Transverse colon (tissue), 4 donors: ENCODE measurements at places on chromosomes 5 and 9. TPM values are rescaled to one million over a fixed set of nuclear protein-coding genes. Genes with fewer than 3 reads are reported as not detected.

The SH3PXD2B gene
- total RNA-seq = 10.2 TPM

The C5orf58 gene
- total RNA-seq = not detected

The ERAP2 gene
- total RNA-seq = 39.1 TPM

The ACOT12 gene
- total RNA-seq = not detected

The DBH gene
- not detected for total RNA-seq

The INSL6 gene
- total RNA-seq = not detected

The PTGS1 gene
- 16.8 TPM for total RNA-seq

The MAMDC4 gene
- 14.9 TPM for total RNA-seq

The C9orf153 gene
- 0.48 TPM for total RNA-seq

The BASP1 gene
- 12.7 TPM for total RNA-seq

The RGS7BP gene
- 1.9 TPM for total RNA-seq

The PCDHB13 gene
- 1.8 TPM for total RNA-seq

The MSMP gene
- total RNA-seq = not detected

The CDX1 gene
- total RNA-seq = 368 TPM

The FCN1 gene
- total RNA-seq = 13.8 TPM

- DNase-seq = no peak
Observed at GRCh38 chr5:150521522-150521817, 13.5 kb downstream of the NDST1 start.

- DNase-seq = no peak
Observed at GRCh38 chr9:97742545-97742944, 45.4 kb upstream of the XPA start.

GRCh38 chr5:180222056-180222455 lies 13.0 kb upstream of the RASGEF1C start:
- DNase-seq = no peak

DNA sequence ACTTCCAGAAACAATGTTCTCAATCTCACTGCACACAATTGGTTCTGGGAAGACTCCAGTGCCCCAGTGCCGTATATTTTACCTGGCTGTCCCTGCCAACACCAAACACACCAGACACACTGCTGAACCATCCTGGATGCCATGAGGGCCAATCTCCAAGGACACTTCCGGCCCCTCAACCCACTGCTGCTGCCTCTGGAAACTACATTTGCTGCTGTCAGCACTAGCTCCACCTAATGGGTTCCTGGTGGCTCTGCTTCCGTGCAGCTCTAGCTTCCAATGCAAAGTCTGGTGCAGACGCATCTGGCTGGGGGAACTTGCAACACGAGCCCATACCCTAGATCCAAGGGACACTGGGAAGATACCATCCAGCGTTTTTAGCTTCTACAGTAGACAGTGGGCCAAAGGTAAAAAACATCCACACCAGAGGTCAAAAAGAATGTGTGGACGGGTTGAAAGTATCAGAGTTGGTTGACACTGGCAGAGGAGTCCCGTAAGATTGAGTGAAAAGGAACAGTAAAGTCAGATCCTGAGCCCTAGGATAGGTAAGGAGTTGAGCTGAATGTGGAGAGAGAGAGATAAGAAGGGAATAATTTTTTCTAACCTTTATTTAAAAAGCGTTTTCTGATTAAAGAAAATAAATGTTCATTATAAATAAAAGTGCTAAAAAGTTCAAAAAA lies 99.7 kb upstream of the KIF2A start:
- no peak for DNase-seq

DNA sequence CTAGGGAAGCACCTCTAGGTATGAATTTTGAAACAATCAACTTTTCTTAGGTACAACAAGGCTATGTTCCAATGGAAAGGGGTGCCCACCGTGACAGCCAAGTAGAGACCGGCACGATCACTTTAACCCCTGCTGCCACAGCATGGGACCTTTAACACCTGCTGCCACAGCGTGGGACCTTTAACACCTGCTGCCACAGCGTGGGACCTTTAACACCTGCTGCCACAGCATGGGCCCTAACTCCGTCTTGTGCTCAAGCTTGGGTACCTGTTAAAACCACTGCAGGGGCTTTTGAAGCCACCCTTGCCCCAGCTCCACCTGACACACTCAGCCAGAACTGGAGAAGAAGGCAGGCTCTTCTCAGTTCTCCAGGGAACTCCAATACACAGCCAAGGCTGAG lies 18.2 kb upstream of the MXD3 start:
- no peak for DNase-seq

GRCh38 chr9:120477534-120478001 lies 102.4 kb downstream of the CDK5RAP2 start:
- DNase-seq = peak; percentile 53

DNA sequence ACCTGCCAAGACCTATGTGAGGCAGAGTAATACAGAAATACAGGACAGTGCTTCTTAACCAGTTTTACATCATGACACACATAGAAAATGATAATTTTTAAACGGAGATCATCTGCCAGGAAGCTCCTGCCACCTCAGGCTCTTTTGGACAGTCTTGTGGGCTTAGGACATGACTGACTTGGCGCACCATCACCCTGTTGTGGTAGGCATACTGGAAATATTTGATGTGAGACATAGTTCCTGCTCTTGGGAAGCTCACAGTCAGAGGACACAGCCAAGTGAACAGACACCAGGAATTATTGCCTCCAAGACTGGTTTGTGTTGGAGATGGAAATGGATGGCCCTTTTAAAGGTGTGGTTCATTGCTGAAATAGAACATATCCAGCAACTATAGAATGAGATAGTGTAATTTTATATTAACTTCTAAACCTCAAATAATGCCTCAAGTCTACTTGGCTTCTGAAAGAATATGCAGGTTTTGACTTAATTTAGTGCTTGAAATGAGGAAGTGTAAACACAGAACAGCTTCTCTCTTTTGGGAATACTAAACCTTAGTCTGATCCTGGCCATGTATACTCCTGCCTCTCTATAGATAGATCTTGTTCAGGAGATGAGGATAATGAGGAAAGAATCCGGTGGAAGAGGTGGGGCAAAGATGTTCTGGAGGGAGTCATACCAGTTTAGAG lies 19.7 kb downstream of the CPEB4 start:
- no peak for DNase-seq

- no peak for DNase-seq
Observed at GRCh38 chr5:136677217-136677616, 311.9 kb upstream of the TRPC7 start.

- DNase-seq = no peak
Observed at GRCh38 chr5:53041071-53041692, 52.0 kb downstream of the ITGA2 start.

- DNase-seq = no peak
Observed at GRCh38 chr5:122152266-122152900, 23.0 kb downstream of the ZNF474 start.

- no peak for DNase-seq
Observed at GRCh38 chr9:130891688-130892476, 4.7 kb downstream of the QRFP start.

DNA sequence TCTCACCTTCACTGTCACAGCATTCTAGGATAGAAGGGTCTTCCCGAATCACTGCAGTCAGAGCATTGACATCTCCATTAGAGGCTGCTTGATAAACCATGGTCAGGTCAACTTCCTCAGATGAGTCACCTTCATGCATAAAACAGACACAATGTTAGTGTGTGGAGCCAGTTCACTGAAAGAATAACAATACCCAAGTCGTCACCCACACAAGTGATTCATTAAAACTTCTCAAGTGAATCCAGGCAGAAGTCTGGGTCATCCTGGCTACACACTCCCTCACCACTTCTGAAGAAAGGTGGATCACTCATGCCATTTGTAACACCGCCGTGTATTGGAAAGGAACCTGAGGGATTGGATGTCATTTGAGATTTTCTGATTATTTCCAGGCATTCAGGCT lies 49.6 kb downstream of the ANKRD55 start:
- no peak for DNase-seq

- DNase-seq = no peak
Observed at GRCh38 chr5:65704621-65705239, 17.2 kb downstream of the SGTB start.

GRCh38 chr5:96285823-96286222 lies 147.2 kb downstream of the PCSK1 start:
- no peak for DNase-seq

DNA sequence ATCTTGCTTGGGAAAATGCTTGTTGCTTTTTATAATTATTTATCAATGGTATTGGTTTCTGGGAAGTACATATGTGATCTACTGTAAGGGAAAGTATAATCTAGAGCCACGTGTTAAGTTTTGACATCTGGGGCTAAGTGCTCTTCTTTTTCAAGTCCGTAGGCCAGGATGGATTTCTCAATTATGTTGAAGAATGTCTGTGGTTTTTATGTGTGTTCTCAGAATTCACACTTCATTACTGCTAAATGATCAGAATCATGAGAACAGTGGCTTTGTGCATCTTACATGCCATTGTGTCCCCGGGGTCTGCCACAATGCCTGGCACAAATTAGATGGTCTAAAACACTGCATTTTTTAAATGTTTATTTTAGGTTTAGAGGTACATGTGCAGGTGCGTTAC lies 14.5 kb upstream of the AUH start:
- DNase-seq = no peak

DNA sequence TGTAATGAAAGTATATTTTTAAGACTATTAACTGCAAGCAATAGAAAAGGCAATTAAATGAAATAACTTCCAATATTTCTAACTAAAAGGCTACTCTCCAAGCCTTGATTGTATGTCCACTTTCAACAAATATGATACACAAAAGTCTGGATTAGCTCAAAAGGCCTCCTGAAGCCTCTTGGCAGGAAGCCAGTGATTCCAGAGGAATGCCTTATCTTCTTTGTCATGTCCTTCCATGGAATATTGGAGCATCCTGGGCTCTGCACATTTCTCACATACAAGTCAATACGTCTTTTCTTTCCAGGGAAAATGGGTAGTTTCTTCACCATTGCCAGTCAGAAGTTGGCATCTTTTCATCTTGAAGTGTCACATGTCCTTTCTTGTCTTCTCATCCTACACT lies 357.8 kb downstream of the KDM4C start:
- DNase-seq = no peak

GRCh38 chr9:129703667-129704355 lies 38.4 kb downstream of the PRRX2 start:
- DNase-seq = peak; percentile 30

- peak; percentile 66 for DNase-seq
Observed at GRCh38 chr5:132439521-132440089, 51.0 kb downstream of the IRF1 start.

DNA sequence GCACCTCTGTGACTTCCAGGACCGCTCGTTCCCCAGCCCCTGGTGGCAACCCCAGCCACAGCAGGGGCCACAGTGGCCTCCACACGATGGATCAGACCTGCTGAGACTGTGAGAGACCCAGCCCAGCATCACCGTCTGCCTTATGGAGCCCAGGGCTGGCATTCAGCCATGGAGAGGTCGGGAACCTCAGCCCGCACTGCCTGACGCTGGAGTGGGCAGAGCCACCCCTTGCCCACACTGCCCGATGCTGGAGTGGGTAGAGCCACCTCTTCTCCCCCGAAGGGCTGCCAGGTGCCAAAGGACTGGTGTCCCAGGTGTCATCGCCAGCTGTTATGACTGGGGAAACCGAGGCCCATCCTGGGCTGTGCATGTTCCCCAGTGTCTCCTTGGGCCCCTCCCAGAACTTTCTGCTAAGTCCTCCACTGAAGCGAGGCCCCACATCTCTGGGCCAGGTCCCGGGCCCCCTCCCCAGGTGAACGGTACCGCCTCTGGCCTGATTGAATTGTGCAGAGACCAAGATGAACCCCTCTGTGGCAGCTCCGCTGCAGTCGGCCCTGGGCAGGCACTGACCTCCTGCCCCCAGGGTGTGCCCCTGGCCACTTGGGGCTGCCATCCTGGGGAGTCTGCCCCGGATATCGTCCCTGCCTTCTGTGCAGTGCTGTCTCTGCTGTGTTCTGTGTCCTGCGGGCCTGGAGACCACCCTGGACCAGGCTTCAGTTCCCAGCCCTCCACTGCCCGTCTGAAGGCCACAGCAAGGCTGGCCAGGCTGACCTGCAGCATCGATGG lies 137.1 kb downstream of the ADAMTS2 start:
- no peak for DNase-seq

GRCh38 chr5:159602434-159602833 lies 272.1 kb upstream of the IL12B start:
- DNase-seq = no peak

- DNase-seq = no peak
Observed at GRCh38 chr5:52864884-52865283, 77.2 kb downstream of the ITGA1 start.

DNA sequence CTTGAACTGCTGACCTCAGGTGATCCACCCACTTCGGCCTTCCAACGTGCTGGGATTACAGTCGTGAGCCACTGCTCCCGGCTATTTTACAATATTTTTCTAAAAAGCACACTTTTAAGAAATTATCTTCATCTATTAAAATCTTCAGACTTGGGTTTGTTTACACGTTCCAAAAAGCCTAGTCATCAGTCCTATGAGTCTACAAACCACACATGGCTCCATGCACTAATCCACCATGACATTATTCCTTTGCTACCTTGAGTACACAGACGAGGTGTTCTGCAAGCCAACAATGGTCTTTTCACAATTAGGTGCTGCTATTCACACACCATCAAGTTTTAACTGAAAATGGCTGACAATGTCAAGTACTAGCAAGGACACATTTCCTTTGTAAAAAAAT lies 41.0 kb downstream of the TRPM6 start:
- DNase-seq = no peak

DNA sequence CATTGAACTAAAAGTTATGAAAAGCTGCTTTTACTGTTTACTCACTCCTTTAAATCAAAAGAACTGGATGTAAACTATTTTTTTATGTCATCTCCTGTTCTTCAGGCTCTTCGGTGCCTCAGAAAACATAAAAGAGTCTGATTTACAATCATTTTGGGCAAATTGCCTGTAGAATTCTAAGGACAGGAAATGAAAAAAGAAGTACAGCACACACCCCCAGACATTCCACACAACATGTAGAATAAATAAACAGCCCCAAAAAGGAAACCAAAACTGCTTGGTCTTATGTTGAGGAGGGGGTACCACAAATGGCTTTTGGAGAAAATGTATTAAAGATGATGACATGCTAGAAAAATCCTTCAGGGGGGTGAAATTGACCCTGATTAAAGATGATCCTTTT lies 57.2 kb downstream of the ITGA1 start:
- no peak for DNase-seq

DNA sequence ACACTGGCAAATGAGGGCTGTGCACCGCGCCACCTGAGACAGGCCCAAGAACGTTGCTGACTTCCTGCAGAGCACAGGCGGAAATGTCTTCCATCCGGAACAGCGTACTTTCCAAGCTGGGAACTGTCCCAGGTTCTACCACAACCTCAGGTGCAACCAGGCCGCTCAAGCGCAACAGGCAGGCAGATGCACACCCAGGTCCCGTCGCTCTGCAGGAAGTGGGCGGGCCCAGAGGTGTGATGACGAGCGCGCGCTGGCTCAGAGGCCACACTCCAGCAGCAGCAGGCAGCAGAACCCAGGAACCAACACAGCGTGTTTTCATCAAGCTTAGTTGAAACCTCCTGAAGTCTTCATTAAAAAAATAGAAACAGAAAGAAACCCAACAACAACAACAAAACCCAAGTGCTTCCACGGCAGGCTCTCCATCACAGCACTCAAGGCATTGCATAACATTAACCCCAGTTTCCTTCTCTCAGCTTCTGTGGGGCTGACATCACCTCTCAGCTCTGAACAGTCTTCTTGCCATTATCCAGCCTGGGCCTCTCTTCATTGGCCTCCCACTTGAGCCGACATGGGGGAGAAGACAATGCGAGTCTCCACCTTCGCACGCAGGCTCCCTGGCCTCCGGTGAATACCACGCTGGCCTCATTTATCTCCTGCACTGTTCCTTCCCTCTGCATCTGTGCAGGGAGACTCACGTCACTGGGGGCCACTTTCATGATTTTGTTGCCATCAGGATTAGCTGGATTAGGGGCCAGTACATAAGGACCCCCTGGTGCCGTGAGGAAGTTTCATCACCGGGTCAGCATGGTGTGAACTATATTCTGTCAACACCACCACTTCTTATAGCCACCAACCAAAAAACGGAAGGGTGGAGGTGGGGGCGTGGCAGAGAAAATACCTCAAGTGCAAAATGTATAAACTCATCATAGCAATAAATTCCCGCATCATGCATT lies 22.1 kb downstream of the PTCH1 start:
- peak; percentile 82 for DNase-seq
